ENCODE measurements at places on chromosomes 12 and 14. TPM values are rescaled to one million over a fixed set of nuclear protein-coding genes. Genes with fewer than 3 reads are reported as not detected.

GRCh38 chr14:51627313-51627712, 24.4 kb upstream of the FRMD6 start:
- no peak for DNase-seq

GRCh38 chr14:40850191-40850590, 756.5 kb upstream of the LRFN5 start:
- no peak for DNase-seq

- peak; percentile 43 for DNase-seq
Observed at GRCh38 chr14:95993768-95994592, 45.2 kb upstream of the C14orf132 start.

DNA sequence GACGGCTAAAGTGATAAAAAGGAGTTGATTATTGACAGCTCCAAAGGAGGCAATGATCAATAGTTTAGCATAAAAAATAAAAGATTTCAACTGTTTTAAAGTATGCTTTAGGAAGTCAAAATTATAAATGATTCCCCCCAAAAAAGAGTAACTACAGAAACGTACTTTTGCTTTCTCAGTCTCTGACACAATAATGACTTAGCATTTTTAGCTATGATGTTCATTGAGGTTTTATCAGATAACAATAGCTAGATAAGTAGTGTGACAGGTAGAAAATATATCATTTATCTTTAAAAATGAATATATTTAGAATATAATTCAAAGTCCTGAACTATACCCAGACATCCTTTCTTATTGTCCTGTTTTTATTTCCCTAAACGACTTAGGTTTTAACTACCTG, 352.9 kb downstream of the SOX5 start:
- DNase-seq, result no peak

DNA sequence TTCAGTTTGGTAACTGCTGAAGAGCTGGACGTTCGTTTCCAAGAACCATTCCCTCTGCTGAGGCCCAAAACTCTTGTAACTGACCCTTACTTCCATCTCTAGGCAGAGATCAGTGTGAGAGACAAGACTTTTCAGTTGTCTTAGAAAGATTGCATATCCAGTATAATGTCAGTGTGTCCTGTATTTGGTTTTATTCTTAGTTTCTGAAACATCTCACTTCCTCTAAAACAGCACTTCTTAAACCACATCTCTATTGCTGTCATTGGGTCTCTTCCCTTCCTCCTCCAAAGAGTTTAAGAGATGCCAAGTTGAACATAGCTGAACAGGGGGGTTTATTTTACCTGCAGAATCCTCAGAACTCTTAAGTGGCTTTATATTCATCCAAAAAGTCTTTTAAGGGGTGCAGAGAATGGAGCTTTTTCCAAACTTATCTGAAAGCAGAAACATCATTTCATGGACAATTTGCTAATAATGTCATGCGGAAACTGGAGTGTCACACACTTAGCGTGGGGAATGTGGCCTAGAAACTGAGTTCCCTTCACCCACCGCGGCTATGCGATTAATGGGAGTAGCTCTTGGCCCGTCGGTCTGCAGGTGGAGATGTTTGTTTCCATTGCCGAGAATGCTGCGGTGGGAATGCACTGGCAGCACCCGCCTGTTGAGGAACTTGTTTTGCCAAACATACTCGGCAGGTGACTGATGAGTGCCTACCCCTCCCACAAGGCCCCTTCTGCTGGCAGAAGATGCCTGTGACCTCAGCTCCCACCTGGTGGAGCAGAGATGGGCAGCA, 148.2 kb downstream of the ADGRD1 start:
- DNase-seq, result no peak

GRCh38 chr12:3531496-3531895, 40.5 kb downstream of the PRMT8 start:
- DNase-seq, result no peak

DNA sequence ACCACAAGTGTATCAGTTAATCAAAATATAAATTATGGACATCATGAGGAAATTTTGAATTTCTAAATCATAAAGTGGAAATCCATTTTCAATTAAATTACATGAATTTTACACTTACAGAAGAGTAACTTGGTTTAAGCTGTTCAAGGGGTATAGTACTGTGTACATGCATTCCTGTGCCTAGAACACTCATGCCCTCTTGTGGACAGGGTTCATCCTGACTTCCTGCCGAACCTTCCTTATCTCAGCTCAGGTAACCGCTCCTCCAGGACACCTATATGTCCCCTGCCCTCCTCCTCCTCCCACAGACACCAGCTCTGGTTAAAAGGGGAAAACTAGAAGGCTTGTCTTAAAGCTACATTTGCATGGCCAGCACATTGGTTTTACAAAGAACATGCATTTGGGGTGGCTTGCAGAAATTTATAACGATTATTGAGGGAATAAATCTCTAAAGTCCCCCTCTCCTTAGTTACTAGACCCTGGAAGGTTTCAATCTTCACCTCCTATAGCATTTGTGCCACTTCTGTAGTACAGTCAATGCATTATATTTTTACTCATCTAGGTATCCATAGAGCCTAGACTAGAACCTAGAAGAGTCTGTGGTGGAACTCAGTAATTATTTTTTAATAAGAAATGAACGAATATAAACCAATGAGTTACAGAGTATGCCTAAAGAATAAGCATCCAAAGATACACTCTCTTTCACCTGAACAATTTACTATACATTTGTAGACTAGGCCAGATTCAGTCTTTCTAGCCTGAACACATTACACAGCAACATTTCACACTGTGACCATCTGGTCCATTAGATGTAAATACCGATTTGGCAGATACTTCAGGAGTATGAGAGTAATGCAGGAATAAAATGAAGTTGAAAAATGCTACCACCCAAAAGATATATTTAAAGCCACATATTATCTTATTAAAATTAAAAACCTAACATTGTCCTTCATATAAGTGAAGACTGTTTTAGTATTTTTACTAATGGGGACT, 345.6 kb downstream of the PAWR start:
- DNase-seq, result peak; percentile 48

DNA sequence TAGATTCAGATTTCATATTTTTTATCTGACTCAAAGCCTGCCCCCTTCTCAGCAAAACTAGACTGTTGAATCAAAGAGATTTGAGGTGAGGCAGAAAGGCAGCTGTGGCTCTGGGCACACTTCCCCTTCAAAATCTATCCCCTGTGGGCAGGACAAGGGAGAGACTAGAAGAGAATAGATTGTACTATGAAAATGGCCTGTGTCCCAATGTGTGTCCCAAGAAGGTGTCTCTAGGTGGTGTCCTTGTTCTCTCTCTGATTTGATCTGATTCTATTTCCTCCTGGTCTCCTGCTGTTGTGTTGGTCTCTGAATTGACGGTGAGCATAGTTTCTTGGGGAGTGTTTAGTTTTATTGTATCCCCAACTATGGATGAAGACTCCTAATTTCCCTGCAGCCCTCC, 565.8 kb upstream of the ATP2B1 start:
- DNase-seq, result no peak

- no peak for DNase-seq
Observed at GRCh38 chr12:49388682-49389386, 21.6 kb downstream of the SPATS2 start.

- no peak for DNase-seq
Observed at GRCh38 chr14:36430662-36431084, 89.4 kb downstream of the NKX2-1 start.

- no peak for DNase-seq
Observed at GRCh38 chr12:109302770-109303169, 6.3 kb downstream of the FOXN4 start.

- no peak for DNase-seq
Observed at GRCh38 chr14:49438256-49438770, 147.9 kb downstream of the RPS29 start.

GRCh38 chr12:68203460-68203875, 22.1 kb downstream of the IL26 start:
- no peak for DNase-seq

- DNase-seq, result peak; percentile 11
Observed at GRCh38 chr14:62988967-62989366, 56.3 kb downstream of the KCNH5 start.

DNA sequence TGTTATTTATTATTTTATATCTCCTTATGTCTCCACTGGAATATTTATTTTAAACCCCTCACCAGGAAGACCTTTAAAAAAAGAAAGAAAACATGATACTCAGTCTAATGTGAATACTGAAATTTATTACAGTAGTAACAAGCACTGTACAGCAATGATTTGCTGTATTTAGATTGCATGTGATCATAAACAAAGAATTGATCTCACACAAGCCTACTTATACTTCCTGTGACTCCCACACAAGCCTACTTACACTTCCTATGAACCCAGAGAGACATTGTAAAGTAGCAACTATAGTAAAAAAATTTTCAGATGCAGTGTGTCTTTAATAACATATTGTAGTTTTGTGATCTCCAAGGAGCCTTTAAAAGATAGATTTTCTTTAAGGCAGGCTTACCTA, 142.7 kb upstream of the SYT1 start:
- no peak for DNase-seq

- DNase-seq, result peak; percentile 99
Observed at GRCh38 chr12:46523863-46524770, 151.5 kb upstream of the SLC38A2 start.

GRCh38 chr14:73810478-73811163, 41.0 kb upstream of the PTGR2 start:
- DNase-seq, result peak; percentile 18

GRCh38 chr12:57001448-57001906, 4.9 kb downstream of the ZBTB39 start:
- peak; percentile 43 for DNase-seq

DNA sequence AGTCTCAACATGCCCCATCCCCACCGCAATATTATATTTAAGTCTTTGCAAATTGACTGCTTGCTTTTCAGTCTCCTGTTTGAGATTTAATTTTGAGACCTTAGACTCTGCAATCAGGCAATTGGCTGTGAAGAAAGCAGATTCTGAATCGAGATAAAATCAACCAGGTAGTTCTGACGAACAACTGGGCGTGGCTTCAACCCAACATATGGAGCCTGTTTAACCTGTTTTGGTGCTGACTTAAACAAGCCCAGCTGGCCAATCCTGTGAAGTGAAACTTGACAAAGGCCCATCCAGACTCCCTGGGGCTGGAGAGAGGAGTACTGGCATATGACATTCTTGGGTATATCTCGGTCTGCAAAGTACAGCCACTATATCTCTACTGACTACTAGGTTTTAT, 9.8 kb upstream of the CIPC start:
- DNase-seq, result no peak

DNA sequence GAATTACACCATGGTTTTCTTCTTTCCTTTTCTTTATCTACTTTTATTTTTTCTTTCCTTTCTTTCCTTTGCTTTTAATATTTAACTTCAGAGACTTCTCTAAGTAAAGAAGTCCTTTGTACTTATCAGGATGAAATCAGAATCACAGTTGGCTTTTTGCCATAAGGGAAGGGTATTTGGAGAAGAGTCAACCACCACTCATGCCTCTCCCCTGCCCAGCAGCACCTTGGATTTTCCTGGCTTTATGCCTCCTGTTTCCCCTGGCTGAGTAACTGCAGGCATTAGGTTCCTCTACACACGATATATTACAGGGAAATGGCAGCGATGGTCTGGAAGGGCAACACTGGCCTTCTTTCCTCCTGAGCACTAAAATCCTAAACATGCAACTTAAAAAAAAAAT, 266.4 kb upstream of the CAND1 start:
- DNase-seq, result peak; percentile 3

GRCh38 chr12:109937371-109937770, 37.3 kb downstream of the TCHP start:
- no peak for DNase-seq

DNA sequence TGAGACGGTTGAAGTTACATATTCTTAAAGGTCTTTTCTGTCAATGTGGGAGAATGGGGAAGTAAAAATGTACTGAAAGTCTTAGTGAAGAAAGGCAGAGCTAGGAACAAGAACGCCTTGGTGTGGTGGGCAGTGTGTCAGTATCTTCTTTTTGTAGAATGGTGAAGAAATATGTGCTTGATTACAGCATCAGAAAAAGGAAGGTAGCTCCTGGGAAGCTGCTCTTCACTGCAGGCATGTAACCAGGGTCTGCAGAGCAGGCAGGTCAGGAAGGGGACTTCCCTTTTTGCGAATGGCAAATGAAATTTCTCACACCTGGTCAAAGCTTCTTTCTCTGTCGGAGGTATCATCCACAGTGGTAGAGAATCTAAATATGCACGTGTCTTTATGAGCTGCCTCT, 226.2 kb downstream of the ADAMTS20 start:
- DNase-seq, result no peak

DNA sequence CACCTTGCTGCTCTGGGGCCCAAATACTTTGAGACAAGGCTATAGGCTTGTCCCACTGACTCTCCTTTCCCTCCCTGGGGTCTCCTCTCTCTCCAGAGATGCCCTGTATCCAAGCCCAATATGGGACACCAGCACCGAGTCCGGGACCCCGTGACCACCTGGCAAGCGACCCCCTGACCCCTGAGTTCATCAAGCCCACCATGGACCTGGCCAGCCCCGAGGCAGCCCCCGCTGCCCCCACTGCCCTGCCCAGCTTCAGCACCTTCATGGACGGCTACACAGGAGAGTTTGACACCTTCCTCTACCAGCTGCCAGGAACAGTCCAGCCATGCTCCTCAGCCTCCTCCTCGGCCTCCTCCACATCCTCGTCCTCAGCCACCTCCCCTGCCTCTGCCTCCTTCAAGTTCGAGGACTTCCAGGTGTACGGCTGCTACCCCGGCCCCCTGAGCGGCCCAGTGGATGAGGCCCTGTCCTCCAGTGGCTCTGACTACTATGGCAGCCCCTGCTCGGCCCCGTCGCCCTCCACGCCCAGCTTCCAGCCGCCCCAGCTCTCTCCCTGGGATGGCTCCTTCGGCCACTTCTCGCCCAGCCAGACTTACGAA, 3.1 kb downstream of the NR4A1 start:
- no peak for DNase-seq

DNA sequence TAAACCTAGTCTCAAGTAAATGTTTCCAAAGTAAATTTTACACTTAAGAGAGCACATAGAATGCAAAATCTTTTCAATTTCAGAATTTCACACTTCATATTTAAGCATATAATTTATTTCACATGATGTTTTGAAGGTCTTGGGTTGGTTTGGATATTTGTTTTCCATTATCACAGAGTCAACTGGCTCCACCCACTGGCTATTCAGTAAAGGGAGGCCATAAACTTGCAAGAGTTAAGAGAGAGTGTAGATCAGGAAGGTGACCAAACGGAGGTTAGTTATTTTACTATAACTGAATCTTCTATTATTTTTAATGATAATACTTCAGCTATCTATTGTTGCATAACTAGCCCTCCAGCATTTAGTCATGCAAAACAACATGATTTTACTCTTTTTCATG, 6.2 kb upstream of the CPNE8 start:
- no peak for DNase-seq

- DNase-seq, result peak; percentile 81
Observed at GRCh38 chr12:124524231-124524925, 43.0 kb downstream of the NCOR2 start.

GRCh38 chr12:68231229-68231628, 5.6 kb upstream of the IL26 start:
- no peak for DNase-seq

Gene KLHL33
- total RNA-seq, result not detected

Gene CMKLR1
- total RNA-seq, result not detected

Gene CCDC38
- not detected for total RNA-seq

Gene ITGB7
- not detected for total RNA-seq

Gene HOXC4
- 4.3 TPM for total RNA-seq

Gene SLC16A7
- total RNA-seq, result 17.8 TPM

Gene OR6C2
- total RNA-seq, result not detected

Gene EIF2S3B
- total RNA-seq, result 0.64 TPM

Gene DHH
- not detected for total RNA-seq

Gene CHURC1
- 138 TPM for total RNA-seq
